H9 (cell line): ENCODE measurements at places on chromosomes 4 and X.
A peak's percentile ranks its signal among the peaks of the same experiment; 100 is the strongest.

DNA sequence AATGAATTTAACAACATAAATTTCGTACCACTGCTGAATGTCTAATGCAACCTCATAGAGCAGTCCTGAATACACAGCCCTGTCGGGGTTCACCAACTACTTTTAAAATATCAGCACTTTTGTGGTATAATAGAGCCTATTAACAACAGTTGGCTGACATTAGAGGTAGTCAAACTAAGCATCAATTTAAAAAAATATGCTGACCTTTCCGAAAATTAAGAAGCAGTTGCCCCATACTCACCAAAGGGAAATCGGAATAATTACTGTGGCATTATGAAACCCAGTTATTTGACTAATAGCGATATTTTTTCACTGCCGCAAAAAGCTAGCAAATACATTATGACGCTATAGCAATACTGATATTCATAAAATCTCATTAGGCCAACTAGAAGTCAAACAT is 273.5 kb upstream of the PPARGC1A start:
- DNase-seq = no peak

DNA sequence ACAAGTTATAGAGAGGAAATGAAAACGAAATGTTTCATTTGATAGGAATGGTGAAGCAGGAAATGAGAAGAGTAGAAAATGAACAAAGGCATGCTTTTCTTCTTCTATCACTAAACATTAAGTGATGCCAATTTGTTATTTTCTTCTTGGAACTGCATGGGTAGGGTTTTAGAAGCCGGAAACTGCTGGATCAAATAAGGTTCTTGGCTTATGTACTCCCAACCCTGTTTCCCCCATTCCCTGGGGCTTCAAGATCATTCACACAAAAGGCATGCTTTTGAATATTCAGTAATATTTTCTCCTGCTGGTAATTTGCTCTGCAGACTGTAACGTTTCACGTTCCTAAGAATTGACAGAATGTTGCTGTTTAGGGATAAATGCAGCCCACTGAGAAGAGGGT is 224.1 kb downstream of the NLGN4X start:
- no peak for DNase-seq

- DNase-seq = no peak
These were observed 156.3 kb downstream of the CBR4 start for GRCh38 chr4:168853770-168854169.

DNA sequence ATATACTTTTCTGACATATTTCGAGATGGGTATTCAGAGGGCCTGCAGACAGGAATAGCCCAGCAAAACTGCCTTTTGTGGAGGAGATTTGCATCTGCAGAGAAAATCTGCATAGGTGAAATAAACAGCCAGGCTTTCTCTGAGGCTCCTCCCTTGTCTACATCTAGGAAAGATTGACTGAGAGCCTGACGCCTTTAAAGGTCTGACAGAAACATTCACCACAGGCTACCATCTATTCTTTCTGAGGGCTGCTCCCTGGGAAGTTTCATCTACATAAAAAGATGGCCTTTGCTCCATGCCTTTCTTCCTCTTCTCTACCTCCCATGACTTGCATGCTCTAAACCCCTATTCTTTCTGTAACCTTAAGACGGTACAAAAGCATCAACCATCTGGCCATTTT is 55.0 kb upstream of the AP1S2 start:
- peak; percentile 70 for DNase-seq

- no peak for DNase-seq
These were observed 19.8 kb upstream of the CCDC149 start for GRCh38 chr4:24932515-24933225.

- DNase-seq = no peak
These were observed 153.8 kb upstream of the RAPGEF2 start for GRCh38 chr4:158949099-158949498.

DNA sequence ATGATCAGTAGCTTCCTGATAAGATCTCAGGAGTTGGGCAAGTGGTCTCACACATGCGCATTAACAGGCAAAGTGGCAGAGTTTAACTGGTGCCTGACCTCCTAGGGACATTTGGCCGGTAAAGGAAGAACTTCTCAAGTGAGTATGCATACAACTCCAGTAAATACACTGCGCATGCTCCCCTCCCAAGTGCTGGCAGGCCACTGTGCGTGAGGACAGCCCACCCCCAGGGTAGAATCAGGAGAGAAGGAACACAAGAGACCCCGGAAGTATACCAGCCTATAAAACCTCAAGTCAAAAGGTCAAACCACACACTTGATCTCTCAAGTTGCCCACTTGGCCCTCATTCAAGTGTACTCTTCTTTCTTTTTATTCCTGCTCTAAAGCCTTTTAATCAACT is 225.5 kb upstream of the ANKRD50 start:
- no peak for DNase-seq

DNA sequence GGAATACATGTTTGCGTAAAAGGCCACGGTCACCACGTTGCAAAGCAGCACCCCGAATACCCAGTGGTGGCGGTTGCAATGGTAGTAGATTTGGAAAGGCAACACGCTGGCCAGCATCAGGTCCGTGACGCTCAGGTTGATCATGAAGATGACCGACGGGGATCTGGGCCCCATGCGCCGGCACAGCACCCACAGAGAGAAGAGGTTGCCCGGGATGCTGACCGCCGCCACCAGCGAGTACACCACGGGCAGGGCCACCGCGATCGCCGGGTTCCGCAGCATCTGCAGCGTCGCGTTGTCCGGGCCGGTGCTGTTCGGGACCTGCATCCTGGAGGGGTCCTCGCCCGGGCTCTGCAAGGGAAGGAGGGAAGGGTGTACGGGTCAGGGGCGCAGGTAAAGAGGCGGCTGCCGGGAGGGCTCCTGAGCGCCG is 13.5 kb upstream of the ASMTL start:
- DNase-seq = peak; percentile 27

- no peak for DNase-seq
These were observed 228.7 kb upstream of the ANKRD50 start for GRCh38 chr4:124941267-124941666.
